Stimulated activated CD4-positive, alpha-beta T cell treated with anti-CD3 and anti-CD28 coated beads, Interleukin-4, amount 100 ng/mL, for 1 hour (primary cell): ENCODE measurements at places on chromosomes 5 and 9.

GRCh38 chr9:101486693-101487442 lies 46.8 kb upstream of the RNF20 start:
- peak; percentile 2 for DNase-seq

- no peak for DNase-seq
Measured at GRCh38 chr9:10339152-10339551, 273.6 kb downstream of the PTPRD start.

DNA sequence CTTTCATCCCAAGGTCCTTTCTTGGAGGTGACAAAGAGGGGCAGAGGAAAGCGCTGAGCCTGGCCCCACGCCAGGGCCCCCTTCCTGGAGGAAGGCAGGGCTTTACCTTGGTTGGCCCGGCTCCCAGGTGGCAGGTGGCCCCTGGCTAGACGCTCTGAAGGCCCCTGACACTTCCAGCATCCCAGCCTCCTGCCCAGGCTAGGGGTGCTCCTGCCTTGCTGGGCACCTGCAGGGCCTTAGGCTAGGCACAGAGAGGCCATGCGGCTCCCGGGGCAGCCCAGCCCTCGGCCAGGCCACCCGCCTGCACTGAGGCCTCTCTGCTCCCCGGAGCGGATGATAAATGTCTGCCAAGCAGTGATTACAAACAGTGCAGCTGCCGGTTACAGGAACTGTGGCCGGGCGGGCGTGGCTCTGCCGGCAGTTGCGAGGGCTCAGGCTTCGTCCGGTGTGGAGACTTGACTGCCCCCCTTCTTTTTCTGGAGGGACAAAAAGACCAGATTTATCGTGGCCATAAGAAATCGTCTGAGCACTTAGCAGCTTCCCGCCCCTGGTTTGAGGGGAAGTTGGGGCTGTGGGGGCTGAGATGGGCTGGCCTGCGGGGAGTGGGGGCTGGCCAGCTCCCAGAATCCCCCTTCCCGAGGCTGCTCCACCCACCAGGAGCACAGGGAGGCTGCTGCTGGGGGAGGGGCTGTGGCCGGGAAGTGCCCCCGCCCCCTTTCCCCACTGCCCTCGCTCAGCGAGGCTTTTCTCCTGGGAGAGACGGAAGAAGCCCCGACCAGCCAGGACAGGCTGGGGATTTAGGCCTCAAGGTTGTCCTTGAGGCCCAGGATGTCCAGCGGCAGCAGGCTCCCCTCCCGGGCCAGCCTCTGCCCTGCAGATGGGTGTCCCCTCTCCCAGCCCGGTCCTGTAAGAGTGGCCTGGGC lies 31.6 kb upstream of the UBAC1 start:
- DNase-seq = no peak

GRCh38 chr5:138408023-138408422 lies 30.8 kb upstream of the REEP2 start:
- peak; percentile 4 for DNase-seq

- no peak for DNase-seq
Measured at GRCh38 chr9:35776018-35776417, 15.4 kb upstream of the NPR2 start.
